ENCODE measurements at places on chromosomes 1 and 21.

GRCh38 chr1:160371756-160372155 is 4.9 kb downstream of the NHLH1 start:
- no peak for DNase-seq

DNA sequence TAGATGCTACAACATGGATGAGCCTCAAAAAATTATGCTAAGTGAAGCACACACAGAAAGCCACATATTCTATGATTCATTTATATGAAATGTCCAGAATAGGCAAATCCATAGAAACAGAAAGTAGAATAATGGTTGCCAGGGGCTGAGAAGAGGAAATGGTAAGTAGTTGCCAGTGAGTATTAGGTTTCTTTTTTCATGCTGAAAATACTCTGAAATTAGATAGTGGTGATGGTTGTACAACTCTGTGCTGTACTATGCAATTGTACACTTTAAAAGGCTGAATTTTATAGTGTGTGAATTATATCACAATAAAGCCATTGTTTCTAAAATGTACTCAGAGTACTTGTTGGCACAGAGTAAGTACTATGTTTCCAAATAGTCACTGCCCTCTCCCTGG is 15.5 kb upstream of the GFI1 start:
- DNase-seq: no peak

GRCh38 chr1:187883356-187883755 is 1054.6 kb downstream of the PLA2G4A start:
- DNase-seq: no peak

- no peak for DNase-seq
Observed at GRCh38 chr1:65939636-65940035, 146.9 kb downstream of the PDE4B start.

DNA sequence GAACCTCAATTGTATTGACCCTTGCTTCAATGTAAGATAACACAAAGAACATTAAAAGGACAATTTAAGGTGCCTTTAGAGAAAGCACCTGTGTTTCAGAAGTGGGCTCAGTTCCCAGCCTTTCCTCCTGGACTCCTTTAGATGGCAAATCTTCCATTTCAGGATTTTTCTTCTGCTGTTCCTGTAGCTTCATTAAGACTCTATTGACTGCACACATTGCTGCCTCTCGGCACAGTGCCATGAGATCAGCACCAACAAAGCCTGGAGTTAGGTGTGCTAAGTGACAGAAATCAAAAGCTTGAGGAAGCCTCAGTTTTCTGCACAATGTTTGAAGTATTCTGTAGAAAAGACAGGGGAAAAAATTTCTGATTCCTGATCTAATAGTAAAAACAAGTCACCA is 40.6 kb downstream of the NVL start:
- DNase-seq: no peak

GRCh38 chr1:151326619-151327222 is 495 bp downstream of the PI4KB start:
- DNase-seq: peak; percentile 36

DNA sequence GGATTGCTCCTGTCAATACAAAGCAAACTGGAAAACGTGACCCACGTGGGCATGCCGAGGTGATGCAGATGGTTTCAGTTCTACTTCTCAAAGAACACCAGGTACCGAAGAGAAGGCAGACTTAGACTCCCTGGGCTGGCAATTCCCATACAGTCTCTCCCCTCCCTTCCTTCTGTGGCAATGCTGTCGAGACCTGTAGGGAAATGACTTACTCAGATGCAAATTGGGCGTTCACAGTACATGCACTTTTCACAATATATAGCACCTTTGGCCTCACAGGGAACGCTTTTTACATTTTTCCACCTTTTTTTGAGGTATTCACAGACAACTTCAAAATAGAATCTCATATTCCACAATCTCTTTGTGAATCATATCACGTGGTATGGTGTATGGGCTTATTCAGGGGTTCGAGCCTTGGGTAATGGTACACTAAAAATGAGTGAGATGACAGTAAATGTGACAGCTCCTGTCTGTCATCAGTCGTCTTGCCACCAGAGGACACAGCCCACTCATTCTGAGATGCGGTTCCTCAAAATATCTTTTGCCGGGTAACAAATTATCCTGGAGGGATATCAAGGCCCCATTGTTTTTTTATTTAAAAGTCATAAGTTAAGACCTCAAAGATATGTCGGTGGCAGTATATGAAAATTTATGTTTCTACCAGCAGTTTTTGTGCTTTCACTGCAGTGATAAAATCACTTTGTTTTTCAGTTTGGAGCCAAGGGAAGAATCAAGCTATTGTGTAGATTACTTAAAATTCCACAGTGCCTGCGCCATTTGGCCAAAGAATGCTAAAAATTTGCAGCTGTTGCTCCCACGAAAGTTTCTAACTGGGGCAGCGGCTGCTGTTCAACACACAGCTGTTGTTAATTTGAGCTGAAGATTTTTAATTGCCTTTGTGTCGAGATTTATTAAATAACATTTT is 168.4 kb downstream of the ZZZ3 start:
- no peak for DNase-seq

- peak; percentile 10 for DNase-seq
Observed at GRCh38 chr1:66981679-66982078, 56.9 kb downstream of the MIER1 start.

DNA sequence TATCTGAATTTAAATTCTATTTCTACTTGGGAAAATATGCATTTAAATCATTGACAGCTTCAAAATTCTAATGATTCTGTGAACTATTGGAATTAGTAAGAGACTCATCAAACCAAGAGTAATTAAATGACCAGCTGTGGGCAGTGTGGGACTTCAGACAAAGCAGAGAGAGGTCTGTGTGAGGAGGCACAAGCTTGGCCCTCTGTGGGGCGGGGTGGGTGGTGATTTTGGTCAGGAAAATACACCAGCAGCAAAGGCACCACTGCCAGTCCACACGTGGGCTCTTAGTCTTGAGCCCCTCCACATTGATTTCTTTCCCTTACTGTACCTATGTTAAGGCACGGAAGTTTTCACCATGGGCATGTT is 39.2 kb upstream of the RAB4A start:
- DNase-seq: no peak

- no peak for DNase-seq
Observed at GRCh38 chr21:42171091-42172053, 47.6 kb upstream of the ABCG1 start.

DNA sequence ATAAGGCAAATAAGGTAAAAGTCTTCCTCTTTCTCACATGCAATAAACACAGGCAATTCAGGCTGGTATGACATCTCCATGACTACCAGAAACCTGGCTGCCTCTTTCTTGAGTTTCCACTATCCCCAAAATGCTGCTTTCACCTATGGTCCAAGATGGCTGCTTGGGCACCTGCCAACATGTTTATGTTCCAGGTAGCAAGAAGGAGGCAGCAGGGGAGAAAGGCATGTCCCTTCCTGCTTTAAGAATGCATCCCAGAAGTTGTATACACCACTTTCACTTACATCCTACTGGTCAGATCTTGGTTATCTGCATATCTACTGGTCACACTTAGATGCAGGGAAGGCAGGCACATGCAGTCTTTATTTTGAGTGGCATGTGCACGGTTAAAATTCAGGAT is 19.4 kb upstream of the ACOT11 start:
- DNase-seq: no peak

- DNase-seq: peak; percentile 58
Observed at GRCh38 chr1:26378088-26378878, 5.7 kb upstream of the ZNF683 start.

DNA sequence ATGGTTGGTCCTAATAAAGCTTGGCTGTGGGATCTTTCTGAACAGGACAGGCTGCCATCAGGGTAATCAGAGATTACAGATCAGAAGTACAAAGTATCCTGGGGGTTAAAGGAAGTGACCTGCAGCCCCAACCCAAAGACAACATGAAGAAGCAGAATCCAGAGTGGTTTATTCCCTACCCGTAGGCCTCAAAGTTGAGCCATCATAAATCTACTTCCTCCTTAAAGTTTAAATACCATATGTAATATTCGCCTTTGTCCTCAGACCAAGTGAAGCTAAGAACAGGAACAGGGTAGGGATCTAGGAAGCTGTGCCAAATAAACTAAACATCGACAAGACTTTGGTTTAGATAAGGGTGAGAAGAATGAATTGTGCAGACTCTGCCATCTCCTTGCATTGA is 15.9 kb upstream of the DHX9 start:
- no peak for DNase-seq

DNA sequence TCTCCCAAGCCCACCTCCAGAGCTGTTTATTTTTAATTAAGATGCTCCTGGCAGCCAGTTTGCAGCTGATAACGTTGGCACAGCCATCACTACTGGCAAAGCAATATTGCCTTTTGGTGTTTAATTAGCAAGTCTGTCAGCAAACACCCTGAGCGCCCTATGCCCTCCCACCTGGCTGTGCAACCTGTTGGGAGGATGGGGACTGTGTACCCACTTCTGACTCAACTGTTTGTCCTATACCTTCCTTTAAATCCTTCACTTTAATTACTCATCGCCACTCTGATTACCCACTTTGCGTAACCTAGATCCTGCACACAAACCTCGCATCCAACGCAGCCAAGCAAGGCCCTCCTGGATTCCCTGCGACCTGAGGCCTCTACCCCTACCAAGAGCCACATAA is 67.1 kb downstream of the BCAR3 start:
- DNase-seq: no peak
